ENCODE measurements at places on chromosomes 2 and 18.
A peak's percentile ranks its signal among the peaks of the same experiment; 100 is the strongest.

GRCh38 chr18:74942319-74942910 is 266.5 kb downstream of the PTGR3 start:
- no peak for DNase-seq

DNA sequence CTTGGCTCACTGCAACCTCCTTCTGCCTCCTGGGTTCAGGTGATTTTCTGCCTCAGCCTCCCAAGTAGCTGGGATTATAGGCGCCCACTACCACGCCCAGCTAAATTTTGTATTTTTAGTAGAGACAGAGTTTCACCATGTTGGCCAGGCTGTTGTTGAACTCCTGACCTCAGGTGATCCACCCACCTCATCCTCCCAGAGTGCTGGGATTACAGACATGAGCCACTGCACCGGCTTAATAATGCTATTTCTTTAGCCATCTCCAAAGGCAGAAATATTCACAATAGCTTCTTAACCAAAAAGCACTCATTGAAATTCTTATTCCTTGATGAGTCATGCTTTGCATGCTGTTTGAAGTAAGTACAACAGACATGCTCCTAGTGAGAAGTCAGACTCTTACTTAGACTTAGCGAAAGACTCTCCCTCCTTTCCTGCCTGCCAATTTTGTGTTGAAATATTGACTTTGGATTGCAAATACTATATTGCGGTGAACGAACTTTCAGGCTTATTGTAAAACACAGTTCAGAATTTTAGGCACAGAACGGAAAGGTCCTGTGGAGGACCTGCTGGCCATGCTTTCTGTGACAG is 4.4 kb downstream of the ACTR3 start:
- DNase-seq = no peak

GRCh38 chr2:160041091-160041490 is 21.3 kb downstream of the PLA2R1 start:
- DNase-seq = no peak

- DNase-seq = no peak
Observed at GRCh38 chr18:30971338-30971956, 71.1 kb downstream of the DSC3 start.

DNA sequence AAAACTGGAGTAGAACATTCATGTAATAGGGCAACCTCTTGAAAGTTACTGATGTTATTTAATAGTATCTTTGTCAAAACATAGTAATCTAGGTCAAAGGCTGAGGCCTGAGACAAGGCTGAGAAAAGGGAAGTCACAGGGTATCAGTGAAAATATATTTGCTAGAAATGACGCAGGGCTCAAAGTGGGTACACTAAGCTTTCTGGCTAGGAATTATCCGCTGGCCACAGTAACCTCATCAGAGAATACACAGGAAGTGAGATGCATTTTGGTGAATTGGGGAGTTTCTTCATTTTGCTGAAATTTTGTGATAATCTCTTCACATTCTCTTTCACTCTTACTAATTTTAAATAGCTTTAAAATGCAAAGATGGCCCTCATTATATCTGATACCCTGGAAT is 206.8 kb downstream of the OTX1 start:
- DNase-seq = no peak

GRCh38 chr18:56869189-56869777 is 218.1 kb downstream of the WDR7 start:
- DNase-seq = no peak

GRCh38 chr2:237732790-237733381 is 65.7 kb upstream of the RBM44 start:
- DNase-seq = peak; percentile 79

DNA sequence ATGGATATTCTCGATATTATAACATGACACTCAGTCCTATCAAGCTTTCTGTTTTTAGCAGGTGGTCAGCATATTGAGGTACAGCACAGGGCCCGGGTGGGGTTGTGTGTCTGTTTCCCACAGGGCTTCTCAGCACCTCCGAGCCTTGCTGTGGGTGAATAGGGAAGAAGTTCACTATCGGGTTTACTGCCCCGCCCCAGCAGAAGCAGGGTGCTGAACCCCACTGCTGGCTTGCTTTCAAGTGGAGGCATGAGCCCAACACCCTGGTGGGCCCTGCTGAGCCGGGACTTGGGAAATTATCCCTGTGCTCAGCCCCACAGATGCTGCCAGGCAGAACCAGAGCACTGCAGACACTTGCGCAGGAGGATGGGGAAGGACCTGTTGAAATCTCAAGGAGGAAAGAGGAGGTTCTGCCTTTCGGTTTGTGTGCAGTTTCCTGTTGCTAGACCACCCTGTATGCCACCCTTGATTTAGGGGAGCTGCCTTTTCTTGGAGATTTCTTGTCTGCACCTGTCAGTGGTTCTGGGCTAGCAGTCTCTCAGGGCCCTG is 270.3 kb upstream of the SALL3 start:
- no peak for DNase-seq

DNA sequence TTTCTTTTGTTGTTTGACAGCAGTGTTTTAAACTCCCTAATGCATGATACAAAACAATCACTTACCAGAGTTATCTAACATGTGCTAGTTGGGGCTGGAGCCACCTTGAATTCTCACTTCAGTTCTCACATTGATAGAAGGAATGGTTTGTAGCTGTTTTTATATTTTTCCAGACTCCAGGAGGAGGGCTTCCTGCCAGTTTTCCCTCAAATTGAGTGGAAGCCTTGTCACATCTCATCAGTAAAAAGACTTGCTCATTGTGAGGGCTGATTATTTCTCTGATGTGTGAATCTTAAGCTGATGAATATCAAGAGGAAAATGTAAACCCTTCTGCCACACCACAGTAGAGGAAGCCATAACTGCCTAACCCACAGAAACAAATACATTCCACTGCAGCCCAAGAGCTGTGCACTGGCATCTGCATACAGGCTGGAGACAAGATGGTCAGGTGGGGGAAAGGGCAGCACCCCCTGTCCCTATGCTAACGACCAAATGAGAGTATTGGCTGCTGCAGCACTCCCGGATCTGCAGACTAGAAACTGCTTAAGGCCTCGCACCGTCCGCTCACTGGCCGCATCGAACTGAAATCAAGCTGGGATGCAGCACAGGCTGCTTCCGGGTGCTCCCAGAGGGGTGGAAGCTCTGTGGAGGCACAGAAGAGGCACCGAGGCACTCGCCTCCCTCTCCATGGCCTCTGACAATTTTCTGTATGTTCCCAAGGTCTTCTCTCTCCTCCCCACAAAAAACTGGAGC is 73.7 kb upstream of the TPO start:
- no peak for DNase-seq

GRCh38 chr2:83851066-83851465 is 608.0 kb downstream of the SUCLG1 start:
- DNase-seq = no peak

- DNase-seq = no peak
Observed at GRCh38 chr18:37334631-37335408, 230.8 kb downstream of the CELF4 start.

Data from right atrium auricular region (tissue), 2 donors.